WERI-Rb-1 (cell line): ENCODE measurements at places on chromosomes 1 and 21.

GRCh38 chr1:157400766-157401165 lies 151.5 kb downstream of the FCRL5 start:
- no peak for DNase-seq

DNA sequence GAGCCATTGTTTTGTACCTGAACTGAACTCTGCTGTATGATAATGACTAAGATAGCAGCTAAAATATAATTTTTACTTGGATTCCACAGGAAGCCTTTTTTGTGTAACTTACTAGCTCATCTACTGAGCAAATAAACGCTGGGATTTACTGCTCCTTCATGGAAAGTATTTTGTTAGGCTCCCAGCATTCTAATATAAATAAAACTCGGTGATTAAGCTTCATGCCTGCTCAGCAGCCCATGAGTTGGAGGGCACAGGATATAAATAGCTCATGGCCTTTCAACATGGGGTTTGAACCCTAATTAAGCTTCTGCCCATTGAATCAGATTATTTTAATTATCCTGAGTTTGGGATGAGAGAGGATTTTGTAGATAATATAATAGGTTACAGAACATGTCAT lies 180.0 kb downstream of the PCP4 start:
- no peak for DNase-seq

- no peak for DNase-seq
Observed at GRCh38 chr21:17003763-17004373, 509.0 kb upstream of the CXADR start.

GRCh38 chr1:211068976-211069375 lies 65.0 kb downstream of the KCNH1 start:
- no peak for DNase-seq

DNA sequence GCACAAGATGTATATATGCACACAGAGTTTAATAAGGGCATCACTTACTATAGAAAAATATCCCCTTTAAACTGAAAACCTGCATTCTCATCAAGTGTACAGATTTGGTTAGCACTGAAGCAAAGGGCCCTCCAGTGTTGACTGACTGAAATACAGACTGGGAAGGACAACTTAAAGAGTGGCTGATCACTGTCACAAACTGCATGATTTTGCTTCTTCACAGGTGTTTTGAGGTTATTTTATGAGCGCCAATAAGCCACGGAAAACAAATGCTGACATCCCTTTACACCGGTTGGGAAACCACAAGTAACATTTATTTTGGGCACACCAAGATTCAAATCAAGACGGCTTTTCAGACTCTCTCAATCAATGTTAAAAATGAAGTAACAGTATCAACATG lies 30.9 kb upstream of the RAP1GAP start:
- no peak for DNase-seq

DNA sequence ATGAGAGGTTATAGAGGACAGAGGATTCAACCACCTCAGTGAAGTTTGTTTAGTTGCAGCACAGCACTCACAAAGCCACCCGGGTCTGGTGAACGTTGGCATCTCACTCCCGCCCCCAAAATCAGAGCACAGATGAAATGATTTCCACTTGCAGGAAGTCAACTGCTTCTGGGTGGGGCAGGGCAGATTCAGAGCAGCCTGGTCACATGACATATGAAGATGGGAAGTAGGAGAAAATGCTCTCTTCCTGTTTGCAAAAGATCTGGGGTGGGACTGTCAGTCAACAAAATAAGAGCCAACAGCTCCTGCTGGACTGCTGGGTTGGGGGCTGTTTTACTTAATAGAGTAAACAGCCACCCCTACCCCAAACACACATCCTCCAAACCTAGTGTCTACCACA lies 43.2 kb downstream of the LRRC71 start:
- no peak for DNase-seq

DNA sequence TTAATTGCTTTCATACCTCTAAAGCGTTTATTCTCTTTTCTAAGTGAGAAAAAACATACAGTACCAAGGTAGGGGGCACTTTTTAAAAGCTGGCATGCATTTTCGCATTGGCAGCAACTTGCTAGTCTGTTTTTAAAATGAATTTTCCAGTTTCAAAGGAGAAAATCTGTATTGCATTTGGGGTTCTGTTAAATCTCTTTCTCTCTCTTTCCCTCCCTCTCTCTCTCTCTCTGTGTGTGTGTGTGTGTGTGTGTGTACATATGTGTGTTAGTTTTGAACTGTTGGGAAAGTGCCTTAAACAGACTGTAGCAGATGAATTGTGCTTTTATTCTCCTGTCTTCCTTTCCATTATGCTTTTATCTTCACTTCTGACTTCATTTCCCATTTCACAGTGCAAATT lies 7.3 kb downstream of the NIBAN1 start:
- DNase-seq, result no peak

DNA sequence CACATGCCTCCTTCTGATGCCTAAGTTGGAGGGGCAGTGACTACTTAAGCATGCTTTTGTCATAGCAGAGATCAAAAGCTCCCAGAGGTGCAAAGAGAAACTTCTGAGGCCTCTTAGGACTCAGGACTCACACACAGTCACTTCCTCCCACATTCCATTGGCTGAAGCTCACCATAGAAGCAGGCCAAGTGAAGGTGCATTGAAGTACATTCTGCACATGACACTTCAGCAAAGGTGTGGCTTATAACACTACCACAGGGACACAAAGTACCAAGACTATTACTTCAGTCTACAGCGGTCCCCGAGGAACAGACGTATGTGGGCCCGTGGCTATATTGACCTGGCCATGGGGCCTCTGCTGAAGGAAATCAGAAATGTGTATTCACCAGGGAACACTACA lies 2.5 kb upstream of the POGK start:
- DNase-seq, result no peak
